NCI-H1092 (cell line): ENCODE measurements at places on chromosomes 2 and 18.

- DNase-seq, result no peak
Measured at GRCh38 chr2:230665263-230665691, 47.4 kb upstream of the CAB39 start.

- DNase-seq, result no peak
Measured at GRCh38 chr2:63755965-63756364, 85.7 kb upstream of the UGP2 start.

GRCh38 chr2:229733611-229734245 lies 19.4 kb upstream of the DNER start:
- DNase-seq, result no peak

DNA sequence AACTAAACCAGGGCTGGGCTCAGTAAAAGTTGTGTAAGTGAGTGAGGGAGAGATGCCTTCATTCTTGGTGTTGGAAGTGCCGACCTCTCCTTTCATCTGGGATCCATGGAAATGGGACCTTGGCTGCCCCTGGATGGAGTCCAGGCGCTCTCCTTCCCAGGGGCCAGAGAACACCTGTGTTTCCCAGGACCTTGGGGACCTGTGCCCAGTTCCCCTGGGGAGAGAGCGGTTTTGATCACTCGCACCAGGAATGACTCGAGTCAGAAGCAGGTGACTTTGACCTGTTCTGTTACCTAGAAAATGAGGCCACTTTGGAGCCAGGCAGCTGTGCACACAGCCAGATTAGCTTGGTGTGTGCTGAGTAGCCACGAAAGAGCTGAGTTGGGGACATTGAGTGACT lies 97.3 kb downstream of the SH3BP4 start:
- DNase-seq, result no peak

DNA sequence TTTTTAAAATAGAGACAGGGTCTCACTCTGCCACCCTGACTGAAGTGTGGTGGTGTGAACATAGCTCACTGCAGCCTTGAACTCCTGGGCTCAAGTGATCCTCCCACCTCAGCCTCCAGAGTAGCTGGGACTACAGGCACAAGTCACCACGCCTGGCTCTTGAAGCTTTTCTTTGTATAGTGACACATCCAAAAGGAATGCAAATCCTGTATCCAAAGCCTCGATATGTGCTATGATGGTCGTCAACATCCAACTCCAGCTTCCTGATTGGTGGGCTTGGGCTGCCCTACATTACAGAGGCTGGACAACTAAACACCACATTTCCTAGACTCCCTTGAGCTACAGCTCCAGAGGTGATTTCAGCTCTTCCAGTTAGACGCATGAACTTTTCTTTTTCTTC lies 101.7 kb upstream of the PGAP1 start:
- no peak for DNase-seq

- DNase-seq, result no peak
Measured at GRCh38 chr2:12652723-12653122, 64.0 kb upstream of the TRIB2 start.

GRCh38 chr2:9815076-9815475 lies 28.2 kb upstream of the TAF1B start:
- DNase-seq, result no peak
